ENCODE measurements at places on chromosomes 4 and X.

DNA sequence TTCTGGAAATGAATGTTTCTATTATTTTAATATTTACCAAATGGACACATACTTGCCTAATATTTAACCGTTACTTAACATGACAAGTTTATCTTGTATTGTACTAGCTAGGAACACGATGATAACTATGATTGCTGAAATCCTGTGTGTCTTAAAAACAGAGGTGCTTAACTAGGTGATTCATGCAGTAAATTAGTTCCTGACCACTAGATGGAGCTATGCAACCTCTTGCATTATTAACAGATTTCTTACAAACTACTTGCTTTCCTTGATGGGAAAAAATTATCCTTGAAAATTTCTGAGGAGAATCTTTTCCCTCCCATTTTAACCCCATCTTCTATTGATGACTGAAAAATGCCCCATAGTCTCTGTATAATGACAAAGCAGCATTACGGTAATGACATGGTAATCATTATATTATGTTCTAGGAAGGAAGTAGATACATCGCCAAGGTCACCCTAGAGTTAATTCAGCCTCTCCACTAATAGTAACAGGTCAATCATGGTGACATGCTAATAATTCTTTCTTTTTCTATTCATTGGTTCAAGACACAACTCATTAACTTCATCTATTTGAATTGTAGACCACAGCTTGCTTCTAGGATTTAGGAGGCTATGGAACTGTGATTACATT is 844.2 kb downstream of the RAPGEF2 start:
- peak; percentile 45 for DNase-seq

DNA sequence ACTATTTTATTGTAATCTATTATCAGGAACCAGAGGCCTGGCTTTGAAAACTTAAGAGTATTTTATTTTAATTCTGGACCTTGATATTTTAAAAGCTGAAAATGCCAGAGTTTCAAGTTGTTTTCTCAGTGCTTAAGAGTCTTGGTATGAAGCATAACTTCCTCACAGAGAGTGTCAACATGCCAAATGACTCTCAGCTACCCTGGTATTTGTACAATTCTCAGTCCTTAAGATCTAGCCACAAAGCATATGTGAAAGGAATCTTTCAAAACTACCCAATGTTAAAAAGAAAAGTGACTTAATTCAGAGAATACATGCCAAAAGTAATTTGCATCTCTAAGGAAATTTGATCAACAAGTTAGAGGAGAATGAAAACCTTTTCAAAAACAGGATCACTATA is 171.9 kb downstream of the DKK2 start:
- no peak for DNase-seq

- no peak for DNase-seq
These were observed 504.0 kb downstream of the MAGEE1 start for GRCh38 chrX:76931518-76931917.

GRCh38 chr4:128615197-128615596 is 194.3 kb upstream of the JADE1 start:
- DNase-seq, result no peak

GRCh38 chrX:47093248-47093647 is 15.0 kb downstream of the RGN start:
- peak; percentile 70 for DNase-seq

- no peak for DNase-seq
These were observed 1034.8 kb downstream of the PDHA2 start for GRCh38 chr4:96874657-96875056.

- no peak for DNase-seq
These were observed 37.1 kb upstream of the MSANTD1 start for GRCh38 chr4:3211866-3212265.

- no peak for DNase-seq
These were observed 825.6 kb downstream of the PCDH7 start for GRCh38 chr4:31545755-31546154.

- no peak for DNase-seq
These were observed 526.6 kb downstream of the PACRGL start for GRCh38 chr4:21226637-21227538.

GRCh38 chr4:14131335-14131734 is 503.8 kb upstream of the BOD1L1 start:
- no peak for DNase-seq

Data from common myeloid progenitor, CD34-positive (primary cell).